PC-9 (cell line): ENCODE measurements at places on chromosomes 16 and 17.

DNA sequence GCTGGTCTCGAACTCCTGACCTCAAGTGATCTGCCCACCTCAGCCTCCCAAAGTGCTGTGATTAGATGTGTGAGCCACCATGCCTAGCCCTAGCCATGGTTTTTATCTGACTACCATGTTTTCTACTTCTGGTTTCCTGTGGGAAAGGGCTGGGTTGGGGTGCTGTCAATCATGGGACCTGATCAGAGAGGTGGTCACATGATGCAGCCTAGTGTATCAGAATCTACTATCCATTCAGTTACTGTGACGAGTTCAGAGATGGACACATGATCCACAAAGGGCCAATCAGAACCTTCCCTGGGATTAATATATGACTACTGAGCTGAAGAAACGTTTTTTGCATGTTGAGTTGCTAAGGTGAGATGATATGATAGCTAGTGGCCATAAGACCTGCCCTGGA lies 59.1 kb downstream of the ABCC6 start:
- DNase-seq, result no peak

- DNase-seq, result no peak
Measured at GRCh38 chr16:85984231-85984880, 85.4 kb downstream of the IRF8 start.

- DNase-seq, result peak; percentile 91
Measured at GRCh38 chr17:65027305-65027704, 29.2 kb downstream of the GNA13 start.

DNA sequence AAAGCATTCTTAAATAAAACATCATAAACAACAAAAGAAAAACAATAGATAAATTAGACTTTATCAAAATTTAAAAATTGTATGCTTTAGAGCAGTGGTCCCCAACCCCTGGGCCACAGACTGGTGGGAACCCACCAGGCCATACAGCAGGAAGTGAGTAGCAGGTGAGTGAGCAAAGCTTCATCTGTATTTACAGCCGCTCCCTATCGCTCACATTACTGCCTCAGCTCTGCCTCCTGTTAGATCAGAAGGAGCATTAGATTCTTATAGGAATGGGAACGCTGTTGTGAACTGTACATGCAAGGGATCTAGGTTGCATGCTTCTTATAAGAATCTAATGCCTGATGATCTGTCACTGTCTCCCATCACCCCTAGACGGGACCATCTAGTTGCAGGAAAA lies 51.5 kb downstream of the GNAO1 start:
- DNase-seq, result peak; percentile 31

DNA sequence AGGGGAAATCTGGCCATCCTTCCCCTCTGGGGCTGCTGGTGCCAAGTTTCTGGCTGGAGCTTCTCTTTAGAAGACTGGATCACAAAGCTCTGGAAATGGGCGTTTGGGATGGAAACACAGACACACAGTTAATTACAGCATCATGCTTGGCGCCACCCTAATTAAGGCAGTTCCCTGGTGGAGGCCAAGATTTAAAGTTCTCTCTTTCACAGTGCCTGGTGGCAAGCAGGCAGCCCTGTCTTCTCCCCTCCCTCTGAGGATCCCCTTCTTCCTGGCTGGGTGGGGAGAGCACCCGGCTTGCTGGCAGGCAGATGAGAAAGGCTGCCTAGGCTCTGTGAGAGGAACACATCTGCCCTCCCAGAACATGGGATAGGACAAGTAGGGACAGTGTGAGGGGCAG lies 59.0 kb upstream of the NKD1 start:
- DNase-seq, result no peak

- DNase-seq, result no peak
Measured at GRCh38 chr16:27284865-27285675, 16.5 kb upstream of the NSMCE1 start.

GRCh38 chr17:38439436-38439835 lies 11.2 kb downstream of the ARHGAP23 start:
- no peak for DNase-seq

DNA sequence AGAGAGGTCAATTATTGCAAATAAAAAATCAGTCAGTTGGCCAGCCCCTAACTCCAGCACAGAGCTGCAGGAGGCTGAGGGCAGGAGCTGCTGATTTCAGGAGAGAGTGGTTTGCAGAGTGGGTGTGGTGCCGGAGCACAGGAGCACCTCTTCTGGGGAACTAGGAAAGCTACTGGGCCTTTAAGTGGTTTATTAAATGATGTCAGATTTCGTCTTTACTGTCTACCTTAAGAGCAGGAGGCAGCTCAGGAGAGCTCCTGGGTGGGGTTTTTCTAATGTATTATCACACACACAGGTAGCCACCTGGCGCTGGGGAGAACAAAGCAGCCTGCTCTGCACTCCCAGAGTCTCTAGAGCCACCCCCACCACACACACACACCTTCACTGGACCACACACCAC lies 11.5 kb upstream of the HAS3 start:
- no peak for DNase-seq

DNA sequence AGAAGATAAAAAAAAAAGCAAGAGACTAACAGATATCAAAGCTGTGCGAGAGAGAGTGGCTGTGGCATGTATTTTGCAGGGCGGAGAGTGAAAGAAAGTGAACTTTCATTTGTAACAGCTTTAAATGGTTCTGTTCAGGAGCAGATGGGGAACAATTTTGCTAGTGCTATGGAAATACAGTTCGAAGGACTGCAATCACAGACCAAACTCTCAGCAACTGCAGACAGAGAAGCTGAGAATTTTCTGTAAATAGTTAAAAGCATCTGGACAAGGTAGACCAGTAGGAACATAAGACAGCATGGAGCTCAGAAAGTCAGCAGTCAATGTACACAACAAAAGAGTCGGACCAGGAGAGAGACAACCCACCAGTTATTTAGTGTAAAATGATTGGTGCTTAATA lies 62.3 kb downstream of the TBX4 start:
- DNase-seq, result no peak

- peak; percentile 84 for DNase-seq
Measured at GRCh38 chr17:64084086-64084939, 45.6 kb downstream of the ERN1 start.

DNA sequence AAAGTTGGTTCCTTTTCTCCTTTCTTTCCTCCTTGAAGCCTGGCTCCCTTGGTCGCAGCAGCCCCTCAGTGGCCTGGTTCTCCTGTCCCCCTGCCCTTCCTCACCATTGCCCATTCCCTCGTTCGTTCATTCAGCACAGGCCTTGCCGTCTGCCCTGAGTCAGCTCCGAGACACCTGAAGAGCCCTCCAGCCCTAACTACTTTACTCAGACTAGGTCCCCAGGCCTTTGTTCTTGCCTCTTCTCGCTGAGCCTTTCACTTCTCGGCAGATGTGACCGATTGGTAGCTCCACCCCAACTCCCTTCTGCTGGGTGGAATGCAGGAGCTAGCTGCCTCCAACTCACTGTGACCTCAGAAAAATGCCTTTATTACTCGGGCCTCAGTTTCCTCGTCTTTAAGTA lies 7.0 kb upstream of the ADAM11 start:
- DNase-seq, result no peak

DNA sequence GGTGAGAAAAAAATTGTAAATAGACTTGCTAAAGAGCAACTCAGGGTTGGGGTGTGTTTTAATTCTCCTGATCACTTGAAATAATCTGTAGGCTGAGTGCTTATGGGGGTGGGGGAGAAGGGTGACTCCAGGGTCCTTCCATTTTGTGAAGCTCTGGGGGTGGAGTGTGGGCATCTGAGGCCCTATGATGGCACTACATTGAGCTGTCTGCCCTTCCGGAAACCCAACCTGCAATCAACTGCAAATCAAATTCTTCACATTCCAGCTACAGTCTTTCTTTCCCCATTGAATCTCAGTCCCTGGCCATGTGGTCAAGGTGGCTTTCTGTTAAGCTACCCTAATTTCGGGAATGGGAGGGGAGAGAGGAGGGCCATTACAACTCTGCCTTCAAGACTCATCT lies 6.0 kb upstream of the CDC6 start:
- peak; percentile 40 for DNase-seq

GRCh38 chr17:58403311-58403710 lies 14.0 kb downstream of the RNF43 start:
- no peak for DNase-seq

GRCh38 chr17:66893382-66893781 lies 58.5 kb downstream of the CACNG5 start:
- no peak for DNase-seq

DNA sequence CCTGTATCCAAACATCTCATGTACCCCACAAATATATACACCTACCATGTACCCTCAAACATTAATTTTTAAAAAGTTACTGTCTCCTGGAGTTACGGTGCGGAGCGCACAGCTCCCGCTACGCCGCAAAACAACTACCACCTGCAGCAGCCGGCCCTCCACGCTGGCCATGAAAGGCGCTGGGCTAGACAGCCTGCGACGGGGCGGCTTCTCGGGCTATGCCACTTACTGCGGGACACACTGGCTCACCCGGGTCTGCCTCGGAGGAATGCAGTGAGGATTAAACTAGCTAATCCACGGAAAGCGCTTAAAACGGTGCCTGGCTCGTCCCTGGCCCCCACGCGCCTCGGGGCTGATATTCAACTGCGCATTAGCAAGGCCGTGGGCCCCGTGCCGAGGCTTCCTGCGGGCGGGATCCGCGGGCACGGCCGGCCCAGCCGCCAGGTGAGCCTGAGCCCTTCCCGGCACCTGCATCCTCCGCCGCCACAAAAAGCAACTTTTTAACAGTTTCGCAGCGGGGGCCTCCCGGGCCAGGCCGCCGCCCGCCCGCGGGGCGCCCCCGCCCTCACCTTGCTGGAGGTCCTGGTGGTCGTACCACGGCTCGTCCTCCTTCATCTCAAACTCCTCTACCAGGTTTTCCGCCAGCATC lies 633 bp downstream of the CDR2 start:
- DNase-seq, result peak; percentile 34

- no peak for DNase-seq
Measured at GRCh38 chr17:10803830-10804475, at the start of gene TMEM238L. Gene TMEM238L (minus strand): TSS chr17:10804099. CDS start chr17:10803963, 136 bp downstream.

GRCh38 chr17:76273445-76274111 lies 8.4 kb downstream of the UBALD2 start:
- DNase-seq, result no peak

GRCh38 chr17:58515286-58515685 lies 848 bp upstream of the MTMR4 start:
- DNase-seq, result no peak

DNA sequence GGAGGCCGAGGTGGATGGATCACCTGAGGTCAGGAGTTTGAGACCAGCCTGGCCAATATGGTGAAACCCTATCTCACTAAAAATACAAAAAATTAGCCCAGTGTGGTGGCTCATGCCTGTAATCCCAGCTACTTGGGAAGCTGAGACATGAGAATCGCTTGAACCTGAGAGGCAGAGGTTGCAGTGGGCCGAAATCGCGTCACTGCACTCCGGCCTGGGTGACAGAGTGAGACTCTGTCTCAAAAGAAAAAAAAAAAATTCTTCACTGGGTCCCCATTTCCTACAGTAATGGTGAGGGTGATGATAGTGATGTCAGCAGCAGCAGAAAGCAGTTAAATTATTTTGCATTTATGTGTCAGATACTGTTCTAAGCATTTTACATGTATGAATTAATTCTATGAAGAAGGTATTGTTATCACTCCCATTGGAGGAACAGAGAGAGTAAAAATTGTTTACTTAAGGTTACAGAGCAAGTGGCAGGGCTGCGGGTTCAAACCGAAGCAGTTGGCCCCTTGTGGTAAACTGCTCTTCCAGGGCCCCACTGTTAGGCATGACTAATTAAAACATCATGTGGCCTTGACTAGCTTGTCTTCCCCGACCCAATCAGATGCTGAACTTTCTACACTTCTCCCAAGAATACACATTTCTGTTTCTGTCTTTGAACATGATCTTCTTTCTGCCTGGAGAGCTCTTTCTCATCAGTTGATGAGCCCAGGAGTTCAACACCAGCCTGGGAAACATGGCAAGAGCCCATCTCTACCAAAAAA lies 45.8 kb downstream of the STAT3 start:
- DNase-seq, result no peak

DNA sequence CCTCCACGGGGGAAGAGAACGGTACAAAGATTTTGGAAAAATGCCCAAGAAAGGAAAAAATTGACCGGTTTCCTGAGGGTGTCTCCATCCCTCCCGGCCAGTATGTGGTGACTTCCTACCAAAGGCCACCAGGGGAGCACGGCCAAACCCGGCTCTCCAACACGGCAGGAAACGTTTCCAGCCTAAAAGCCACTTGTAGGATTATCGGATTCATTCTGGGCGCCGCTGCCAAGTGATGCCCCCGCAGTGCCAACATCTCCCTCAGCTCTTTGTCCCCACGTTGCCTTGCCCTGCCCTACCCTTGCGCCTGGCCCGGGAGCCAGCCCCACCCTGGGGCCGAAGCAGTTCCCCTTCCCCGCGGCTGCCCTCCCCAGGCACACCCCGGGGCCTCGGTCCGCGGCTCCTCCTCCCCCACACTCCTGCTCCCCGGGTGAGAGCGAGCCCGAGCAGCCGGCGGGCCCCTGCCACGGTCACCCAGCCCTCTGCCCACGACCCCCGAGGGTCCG lies 688 bp downstream of the CRK start:
- peak; percentile 63 for DNase-seq

DNA sequence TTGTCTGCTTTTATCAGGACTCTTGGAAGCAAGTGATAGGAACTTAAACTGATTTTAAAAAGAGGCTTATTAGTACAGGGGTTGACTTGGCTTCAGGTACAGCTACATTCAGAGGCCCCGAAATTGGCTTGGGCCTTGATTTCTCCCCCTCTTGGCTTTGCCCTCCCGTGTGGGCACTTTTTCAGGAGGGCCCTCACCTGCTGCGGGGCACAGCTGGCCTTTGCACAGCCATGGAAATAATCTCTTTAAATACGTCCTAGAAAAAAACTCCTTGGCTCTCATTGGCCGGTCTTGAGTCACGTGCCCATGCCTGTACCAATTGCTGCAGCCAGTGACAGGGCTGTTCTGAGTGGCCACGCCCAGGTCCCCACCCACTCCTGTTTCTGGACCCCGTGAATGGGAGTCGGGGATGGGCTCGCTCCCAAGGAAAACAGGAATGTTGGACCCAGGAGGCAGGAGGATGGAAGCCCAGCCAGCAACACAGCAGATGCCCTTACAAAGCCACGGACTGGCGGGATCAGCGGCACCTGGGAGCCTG lies 15.0 kb downstream of the CA5A start:
- DNase-seq, result no peak

- DNase-seq, result no peak
Measured at GRCh38 chr17:76432004-76432403, 20.9 kb downstream of the UBE2O start.

DNA sequence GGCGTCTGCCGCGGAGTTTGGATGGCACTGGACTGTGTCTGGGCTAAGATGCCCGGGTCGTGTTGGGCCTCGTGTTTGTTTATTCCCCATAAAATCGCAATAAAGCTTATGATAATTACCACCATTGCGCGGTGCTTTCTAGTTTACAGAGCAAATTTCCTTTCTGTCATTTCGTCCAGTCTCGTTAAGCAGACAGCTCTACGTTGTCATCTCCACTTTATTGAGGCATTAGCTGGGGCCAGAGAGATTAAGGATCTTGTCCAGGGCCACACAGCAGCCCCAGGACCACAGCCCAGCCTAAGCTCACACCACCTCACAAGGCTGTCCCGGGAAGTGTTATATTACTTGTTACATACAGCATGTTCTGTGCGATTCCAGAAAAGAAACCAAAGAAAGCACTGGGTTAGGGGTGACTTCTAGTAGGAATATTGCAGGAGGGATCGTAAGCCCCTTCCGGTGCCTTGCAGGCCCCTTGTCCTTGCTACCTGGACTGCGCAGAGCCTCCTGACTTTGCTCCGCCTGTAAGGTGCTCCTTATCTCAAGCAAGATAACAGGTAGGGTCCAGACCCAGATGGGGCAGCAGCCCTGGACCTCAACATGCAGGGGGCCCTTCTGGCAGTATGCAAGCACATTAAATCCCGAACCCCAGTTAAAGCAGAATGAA lies 6.3 kb downstream of the NOS2 start:
- DNase-seq, result no peak
